Activated CD4-positive, alpha-beta T cell treated with anti-CD3 and anti-CD28 coated beads for 48 hours (primary cell): ENCODE measurements at places on chromosomes 7 and 10.

- DNase-seq: no peak
Measured at GRCh38 chr10:122044713-122045112, 55.8 kb downstream of the TACC2 start.

DNA sequence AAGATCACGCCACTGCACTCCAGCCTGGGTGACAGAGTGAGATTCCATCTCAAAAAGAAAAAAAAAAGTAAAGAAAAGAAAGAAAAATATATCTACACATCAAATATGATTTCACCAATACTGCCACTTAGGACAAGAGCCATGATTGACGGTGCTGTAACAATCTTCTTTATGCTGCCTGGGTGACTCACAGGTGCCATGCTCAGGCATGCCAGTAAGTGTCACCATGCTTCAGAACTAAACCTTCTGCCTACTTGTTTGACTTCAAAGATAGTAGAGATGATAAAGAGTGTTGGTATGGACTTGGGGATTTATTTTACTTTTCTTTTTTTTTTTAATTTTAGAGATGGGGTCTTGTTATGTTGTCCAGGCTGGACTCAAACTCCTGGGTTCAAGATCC is 33.6 kb upstream of the DNMBP start:
- peak; percentile 44 for DNase-seq

DNA sequence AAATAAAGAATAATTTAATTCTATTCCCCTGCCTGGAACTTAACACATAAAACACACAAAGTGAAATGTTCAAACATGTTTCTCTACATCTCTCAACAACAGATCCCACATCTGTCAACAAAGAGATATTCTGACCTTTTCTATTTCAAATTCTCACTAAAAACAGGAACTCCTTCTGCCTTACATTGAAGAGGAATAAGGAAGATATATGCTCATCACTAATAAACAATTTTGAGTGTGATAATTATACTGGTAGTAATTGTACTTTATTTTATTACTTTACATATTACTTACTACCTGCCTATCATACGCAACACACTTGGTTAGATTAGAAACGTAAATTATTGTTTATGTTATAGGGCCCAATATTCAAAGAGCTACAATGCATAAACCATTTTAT is 13.4 kb downstream of the AKR1C2 start:
- DNase-seq: no peak

DNA sequence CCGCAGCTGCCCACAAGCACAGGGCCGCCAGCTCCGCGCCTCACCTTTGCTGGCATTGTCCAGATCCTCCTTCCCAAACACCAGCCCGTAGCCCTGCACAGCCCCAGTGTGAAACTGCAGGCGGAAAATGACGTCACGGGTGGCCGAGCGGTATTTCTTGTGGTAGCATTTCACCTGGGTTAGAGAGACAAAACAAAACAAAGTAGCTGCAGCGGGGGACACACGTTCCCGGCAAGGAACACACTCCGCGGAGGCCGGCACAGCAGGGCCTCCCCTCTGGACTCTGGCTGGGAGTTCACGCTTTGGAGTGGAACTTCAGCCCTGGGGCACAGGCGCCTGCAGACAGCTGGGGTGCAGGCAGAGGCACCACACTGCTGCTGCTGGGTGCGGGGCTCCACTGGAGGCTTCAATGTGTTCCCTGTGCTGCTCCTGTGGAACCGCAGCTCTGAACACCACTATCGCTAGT is 181.1 kb downstream of the TNS3 start:
- no peak for DNase-seq

DNA sequence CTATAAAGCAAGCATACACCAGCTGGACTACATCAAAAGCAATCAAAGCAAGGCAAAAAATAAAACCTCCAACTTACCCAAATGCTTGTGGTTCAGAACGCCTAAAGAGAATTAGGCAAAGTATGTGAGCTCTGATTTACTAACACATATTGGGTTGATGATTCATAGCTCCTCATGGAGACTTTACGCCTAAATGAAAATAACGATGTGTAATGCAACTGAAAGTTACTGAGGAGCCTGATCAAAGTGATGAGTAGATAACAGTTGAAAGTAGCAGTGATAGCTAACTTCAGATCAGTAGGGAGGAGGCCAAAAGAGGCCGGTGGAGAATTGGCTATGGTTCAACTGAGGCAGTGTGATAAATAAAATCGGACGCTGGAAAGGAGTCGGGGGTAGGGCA is 85.0 kb downstream of the MPP7 start:
- DNase-seq: peak; percentile 30

GRCh38 chr7:120628251-120628650 is 229.7 kb downstream of the TSPAN12 start:
- no peak for DNase-seq

- DNase-seq: peak; percentile 74
Measured at GRCh38 chr10:93062514-93063143, 2.0 kb downstream of the CYP26C1 start.

GRCh38 chr10:33214174-33214573 is 120.3 kb downstream of the NRP1 start:
- DNase-seq: no peak

DNA sequence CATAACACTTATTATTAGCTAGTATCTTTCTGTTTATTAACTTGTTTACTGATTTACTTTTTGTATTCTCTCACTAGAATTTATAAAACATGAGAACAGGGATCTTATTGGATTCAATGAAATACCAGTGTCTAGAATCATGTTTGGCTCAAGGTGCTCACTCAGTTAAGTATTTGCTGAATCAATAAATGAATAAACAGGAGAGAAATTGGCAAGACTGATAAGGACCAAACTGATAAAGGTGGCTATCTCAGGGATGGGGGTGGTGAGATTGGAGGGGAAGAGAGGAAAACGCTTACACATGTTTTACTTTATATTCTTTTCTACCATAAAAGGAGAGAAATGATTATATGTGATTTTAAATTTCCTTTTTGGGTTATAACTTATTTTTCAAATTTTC is 43.3 kb upstream of the CCDC6 start:
- no peak for DNase-seq

DNA sequence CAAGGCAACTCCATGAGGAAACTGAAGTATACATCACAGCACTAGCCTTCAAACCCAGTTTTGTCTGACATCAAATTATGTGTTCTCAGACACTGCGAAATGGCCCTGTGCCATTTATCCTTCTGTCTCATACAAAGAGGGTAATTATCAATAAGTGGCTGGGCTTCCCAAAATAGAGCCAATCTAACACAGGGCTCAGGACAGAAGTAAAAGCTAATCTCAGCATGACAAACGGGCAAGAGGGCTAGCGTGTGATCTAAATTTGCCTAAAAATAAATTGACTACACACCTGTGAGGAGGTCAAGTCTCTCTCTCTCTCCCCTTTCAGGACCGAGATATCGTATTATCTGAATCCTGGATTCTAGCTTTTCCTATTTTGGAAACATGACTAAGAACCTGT is 67.2 kb downstream of the DGKB start:
- DNase-seq: no peak

- no peak for DNase-seq
Measured at GRCh38 chr7:155209478-155210319, 88.0 kb upstream of the INSIG1 start.

DNA sequence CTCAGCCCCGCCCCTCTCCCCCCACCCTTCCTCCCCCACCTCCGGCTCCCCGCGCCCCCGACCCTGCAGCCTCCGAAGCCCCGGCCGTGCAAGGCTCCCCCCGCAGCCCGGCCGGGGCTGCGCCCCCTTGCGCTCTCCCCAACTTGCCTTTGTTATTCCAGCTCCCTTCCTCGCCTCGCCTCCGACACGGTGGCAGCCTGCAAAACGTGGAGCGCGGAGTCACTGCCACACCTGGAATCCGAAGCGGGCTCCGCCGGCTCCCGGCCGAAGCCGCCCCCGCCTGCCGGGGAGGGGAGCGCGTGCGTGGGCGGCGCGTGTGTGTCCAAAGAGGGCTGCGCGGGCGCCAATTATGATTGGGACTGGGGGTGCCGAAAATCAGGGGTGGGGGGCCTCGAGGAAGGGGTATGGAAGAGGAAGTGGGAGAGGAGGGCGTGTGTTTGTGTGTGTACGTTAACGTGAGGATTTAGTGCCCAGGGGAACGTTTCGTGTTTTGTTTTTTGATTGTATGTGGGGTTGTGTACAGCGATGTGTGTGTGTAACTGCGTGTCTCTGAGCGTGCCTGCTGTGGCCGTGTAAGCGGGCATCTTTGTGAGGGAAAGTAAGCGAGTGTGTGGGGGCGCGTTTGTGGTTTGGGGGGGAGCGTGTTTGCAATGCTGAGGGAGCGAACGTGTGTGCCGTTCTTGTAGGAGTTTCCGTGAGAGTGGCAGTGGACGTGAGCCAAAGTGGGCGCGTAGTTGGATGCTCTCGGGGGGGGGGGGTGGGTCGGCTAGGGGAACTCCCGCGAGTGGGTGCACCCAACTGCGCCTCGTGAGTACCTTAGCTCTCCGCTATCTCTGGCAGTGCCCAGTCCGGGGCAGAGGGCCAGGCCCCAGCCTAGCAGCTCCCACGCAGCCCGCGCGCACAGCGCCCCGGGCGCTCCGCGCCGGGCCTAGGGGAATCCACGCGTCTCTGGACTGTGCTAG is 1.2 kb upstream of the ZMIZ1 start:
- peak; percentile 87 for DNase-seq

DNA sequence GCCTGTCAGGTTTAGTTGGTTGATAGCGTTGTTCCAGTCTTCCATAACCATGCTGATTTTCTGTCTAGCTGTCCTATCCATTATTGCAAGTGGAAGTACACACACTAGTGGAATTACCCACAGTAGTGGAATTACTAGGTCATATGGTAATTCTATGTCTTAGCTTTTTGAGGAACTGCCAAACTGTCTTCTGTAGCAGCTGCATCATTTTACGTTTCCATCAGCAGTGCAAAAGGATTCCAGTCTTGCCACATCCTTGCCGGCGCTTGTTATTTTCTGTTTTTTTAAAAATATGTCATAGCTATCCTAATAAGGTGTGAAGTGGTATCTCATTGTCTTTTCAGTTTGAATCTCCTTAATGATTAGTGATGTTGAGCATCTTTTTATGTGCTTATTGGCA is 17.2 kb upstream of the RHBDD2 start:
- DNase-seq: no peak

GRCh38 chr10:112775381-112775780 is 174.7 kb upstream of the TCF7L2 start:
- no peak for DNase-seq

DNA sequence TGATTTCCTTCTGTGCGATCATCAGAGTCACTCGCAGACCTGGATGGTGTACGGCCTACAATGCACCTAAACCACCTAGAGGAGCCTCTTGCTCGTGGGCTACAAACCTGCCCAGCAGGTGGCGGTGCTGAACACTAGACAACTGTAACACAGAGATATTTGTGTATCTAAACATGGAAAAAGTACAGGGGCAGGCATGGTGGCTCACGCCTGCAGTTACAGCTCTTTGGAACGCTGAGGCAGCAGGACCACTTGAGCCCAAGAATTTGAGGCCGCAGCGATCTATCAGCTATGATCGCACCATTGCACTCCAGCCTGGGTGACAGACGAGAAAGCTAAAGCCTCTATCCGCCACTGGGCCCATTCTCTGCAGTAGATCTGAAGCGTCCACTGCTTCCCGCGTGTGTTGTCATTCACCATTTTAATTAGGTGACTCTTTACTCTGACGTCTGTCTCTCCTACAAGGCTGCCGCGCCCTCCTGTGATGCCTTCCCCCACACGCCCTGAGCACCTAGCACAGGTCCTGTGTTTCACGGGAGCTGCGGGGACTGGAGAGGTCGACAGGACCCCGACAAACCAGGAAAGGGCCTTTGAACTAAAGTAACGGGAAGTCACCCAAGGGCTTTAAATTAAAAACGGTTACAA is 774 bp downstream of the TUBGCP2 start:
- peak; percentile 92 for DNase-seq

DNA sequence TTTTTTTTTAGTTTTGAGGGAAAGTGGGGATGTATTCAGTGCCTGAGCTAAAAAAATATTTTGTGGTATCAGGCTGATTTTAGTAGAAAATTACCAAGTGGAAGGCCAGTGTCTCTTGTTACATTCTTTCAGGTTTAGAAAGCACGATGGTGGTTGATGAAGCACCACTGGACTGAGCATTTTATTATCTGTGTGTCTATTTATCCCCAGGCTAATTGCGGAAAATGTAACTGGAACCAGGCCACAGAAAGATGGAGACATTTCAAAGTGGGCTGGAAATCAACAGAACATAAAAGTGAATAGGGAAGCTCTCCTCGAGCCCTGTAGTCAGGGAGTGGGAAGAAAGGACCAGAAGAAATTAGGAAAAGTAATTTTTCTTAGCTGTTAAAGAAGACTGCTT is 261.0 kb downstream of the STK31 start:
- no peak for DNase-seq

DNA sequence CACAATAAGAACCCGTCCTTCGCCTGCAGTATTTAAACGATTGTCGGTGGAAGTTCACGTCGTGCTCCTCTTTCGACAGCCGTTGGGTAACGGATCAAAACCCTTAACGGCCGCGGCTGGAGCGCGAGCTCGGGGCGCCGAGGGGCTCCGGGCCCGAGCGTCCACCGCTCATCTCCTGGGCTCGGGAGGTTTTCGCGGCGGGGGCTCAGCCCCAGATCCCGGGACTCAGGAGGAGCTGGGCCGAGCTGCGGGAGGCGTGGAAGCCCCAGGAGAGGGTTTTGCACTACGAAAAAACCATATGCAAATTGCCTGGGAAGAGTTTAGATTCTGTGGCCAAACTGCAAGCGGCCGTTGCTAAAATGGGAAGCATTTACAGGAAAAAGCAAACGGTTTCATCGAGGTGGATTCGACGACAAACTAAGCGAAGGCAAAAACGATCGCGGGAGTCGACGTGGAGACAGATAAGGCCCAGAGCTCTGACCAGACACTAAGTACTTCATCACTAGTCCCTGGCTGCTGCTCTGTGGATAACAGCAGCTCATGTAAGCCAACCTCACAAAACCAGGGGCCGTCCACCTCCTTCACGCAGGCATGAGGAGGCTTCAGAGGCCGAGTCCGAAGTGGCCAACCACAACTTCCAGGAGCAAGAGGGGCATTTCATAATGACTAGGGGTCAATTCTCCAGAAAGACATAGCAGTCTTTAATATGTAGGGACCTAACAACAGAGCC is 129.7 kb downstream of the MARCHF5 start:
- no peak for DNase-seq

- no peak for DNase-seq
Measured at GRCh38 chr10:30371954-30372353, 22.9 kb upstream of the MTPAP start.

GRCh38 chr10:124639206-124639605 is 105.0 kb downstream of the FAM53B start:
- DNase-seq: no peak
